IMR-90 (cell line): ENCODE measurements at places on chromosomes 2 and 18. TPM values are rescaled to one million over a fixed set of nuclear protein-coding genes. Genes with fewer than 3 reads are reported as not detected.

GRCh38 chr2:222926915-222927314, 66.1 kb downstream of the ACSL3 start:
- no peak for DNase-seq

GRCh38 chr2:100832885-100833284, 12.9 kb downstream of the NPAS2 start:
- peak; percentile 68 for DNase-seq

DNA sequence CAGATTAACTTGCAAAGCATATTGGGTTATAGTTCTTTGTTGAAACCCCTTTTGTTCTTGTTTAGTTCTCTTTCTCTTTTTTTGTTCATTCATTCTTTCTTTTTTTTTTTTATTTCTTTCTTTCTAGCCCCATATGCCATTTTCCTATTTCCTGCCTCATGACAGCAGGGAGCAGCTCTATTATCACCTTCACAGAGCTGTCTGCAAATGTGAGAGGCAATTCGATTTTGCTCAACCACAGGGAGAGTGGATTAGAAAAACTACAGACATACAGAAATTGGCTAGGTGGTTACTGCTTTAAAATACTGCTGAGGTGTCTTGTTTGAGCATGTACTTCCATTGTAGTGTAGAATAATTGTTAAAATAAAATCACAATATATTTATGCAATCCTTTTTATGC, 44.2 kb upstream of the TBR1 start:
- no peak for DNase-seq

The GALR1 gene
- polyA plus RNA-seq, result not detected in 2 replicates

GRCh38 chr2:159891917-159892730, 94.1 kb upstream of the CD302 start:
- DNase-seq, result peak; percentile 78

DNA sequence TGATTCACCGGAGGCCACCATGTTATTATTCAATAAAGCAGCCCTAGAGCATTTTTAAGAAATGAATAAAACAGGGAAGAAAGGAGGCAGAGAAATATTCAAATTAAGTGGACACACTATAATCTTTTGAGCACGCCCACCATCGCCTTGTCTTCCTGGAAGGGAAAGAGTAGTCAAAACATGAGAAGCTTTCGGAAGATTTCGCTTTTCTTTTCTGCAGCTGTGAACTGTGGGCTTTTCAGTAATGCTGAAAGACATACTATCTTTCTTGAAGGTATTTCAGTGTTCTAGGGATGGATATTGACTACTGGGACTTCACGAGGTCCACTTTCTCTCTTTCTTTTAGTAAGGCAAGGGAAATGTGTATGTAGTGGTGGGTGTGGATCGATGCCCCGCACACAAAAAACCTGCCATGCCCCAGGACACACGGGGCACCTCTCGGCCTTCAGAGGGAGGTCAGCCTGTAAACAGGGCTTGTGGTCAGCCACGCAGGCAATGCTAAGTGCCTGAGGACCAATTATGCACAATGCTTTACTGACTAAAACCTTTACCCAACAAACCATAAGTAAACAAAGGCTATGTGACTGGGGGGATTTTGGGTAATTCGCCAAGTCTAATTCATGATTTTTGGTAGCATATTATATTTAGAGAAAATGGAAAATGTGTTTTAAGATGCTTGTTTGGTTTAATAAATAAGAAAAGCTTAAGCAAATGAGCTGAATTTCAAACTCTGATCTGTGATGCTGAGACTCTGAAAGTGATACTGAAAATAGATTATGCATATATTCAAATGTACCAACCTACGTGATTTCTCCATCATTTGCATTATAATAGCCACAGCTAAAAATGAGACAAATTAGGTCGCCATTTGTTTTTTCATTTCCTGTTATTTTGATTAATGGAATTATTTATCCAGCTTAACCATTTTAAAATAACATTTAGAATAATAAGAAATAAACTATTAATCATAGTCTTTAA, 130.5 kb downstream of the ZNF516 start:
- no peak for DNase-seq

DNA sequence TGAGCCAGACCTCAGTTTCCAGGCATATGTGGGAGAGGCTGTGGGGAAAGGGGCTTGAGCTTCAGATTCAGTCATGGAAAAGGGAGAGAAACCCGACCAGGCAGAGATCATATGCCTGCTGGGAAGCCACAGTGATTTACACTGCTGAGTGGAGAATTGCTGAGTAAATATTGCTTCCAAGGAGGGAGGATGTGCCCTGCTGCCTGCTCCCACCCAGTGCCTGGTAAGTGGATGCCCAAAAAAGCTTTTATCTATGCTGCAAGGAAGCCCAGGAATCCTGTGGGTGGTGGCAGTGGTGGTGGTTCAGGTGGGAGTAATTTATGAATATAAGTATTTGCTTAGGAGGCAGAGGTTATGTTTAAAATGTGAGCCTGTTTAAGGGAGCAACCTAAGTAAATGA, 39.5 kb downstream of the INO80C start:
- no peak for DNase-seq

The ANTXR1 gene
- polyA plus RNA-seq, result 32.8 and 36.9 TPM in 2 replicates

DNA sequence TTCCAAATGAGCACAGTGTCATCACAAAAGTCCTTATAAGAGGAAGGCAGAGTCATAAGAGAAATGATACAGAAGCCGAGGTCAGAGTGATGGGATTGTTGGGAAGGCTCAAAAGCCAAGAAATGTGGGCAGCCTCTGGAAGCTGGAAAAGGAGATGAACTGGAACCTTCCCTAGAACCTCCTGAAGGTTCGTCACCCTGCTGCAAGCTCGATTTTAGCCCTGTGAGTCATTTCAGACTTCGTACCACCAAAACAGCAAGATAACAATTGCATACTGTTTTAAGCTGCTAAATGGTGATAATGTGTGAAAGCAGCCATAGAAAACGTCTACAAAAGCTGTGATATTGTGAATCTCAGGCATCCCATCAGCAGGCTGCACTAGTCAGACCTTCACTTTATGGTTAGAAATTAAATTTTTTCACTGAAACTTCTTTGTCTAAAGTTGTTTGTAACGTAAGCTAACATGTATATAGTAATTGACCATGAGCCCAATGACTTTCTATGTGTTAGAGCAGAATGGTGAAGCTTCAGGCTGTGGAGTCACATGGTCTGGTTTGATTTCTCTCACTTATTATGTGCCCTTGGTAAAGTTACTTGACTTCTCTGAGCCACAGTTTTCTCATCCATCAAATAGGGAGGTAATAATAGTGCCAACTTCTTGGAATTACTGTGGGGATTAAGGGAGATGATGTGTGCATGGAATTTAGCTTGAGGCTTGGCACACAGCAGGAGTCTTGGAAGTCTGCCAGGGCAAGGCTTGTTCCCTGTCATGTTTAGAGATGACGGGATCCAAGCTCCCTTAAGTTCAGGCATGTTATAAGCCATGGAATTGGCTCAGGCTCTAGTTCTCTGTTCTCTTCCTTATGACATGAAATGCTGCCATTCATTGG, 132.0 kb upstream of the CCDC195 start:
- peak; percentile 75 for DNase-seq

The SH3BP4 gene
- polyA plus RNA-seq, result 101 and 104 TPM in 2 replicates

DNA sequence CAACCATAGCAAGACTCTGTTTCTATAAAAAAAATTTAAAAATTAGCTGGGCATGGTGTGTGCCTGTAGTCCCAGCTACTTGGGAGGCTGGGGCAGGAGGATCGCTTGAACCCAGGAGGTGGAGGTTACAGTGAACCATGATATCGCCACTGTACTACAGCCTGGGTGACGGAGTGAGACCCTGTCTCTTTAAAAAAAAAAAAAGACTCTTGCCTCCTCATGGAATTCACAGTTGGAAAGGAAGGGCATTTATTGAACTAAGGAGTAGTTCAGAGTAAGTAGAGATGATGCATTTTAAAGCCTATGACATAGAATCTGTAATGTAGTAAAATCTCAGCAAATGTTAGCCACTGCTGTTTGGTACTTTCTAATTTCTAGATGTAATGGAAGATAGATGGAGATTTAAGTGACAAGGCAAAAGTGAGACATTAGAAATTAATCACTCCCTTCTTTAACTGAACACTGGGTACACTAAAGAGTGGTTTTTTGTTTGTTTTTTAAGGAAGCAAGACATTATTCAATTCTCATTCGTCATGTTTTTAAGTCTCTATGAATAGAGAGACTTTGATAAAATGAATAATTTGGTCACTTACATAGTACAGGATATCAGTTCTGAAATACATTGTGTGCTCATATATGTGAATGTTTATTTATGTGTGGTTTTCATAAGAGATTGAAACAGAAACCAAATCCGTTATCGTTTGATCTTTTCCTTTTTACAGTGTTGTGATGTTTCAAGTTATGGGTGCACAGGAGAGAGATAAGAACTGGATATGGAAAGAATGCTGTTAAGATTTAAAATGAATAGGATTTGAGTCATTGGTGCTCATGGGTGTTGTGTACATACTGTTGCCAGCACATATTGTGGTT, 186.1 kb upstream of the STON1 start:
- DNase-seq, result peak; percentile 93

DNA sequence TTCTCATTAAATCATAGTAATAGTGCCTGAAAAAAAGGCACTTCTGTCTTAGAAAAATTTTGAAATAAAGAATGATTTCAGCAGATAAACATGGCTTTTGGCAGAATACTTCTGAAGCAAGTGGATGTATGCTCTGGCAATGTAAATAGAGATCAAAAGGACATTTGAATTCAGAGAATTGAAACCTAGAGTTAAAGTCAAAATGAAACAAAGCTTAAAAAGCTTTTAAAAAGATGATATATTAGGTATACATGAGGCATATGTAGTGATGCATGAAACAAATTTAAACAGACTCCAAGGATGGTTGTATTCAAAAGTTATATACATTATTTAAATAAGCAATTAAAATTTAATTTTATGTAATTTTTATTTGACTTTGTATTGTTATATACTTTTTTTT, 1344.5 kb upstream of the TMEFF2 start:
- no peak for DNase-seq

GRCh38 chr18:44392933-44393332, 287.8 kb upstream of the SETBP1 start:
- no peak for DNase-seq

GRCh38 chr2:140539242-140539875, 1591.5 kb downstream of the LRP1B start:
- DNase-seq, result no peak

The ABCG8 gene
- not detected in 2 replicates for polyA plus RNA-seq

The CCDC148 gene
- polyA plus RNA-seq, result 0.17 and 0.31 TPM in 2 replicates

DNA sequence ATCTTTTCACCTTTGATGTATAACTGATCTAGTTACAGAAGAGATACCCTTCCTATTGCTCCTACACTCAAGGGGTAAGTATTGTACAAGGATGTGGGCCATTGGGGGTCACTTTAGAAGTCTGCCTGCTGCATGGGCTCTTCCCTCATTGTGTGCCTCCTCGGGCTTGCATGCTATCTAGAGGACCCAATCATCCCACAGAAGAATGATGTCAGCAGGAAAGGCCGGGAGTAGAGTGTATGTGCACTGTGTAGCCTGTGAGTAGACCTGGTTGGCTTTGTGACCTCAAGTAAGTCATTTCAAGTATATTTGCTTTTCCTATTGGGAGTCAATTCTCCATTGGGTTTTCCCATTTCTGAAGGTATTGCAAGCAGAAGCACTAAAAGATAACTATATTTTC, 129.5 kb upstream of the TRIB2 start:
- no peak for DNase-seq
